ENCODE measurements at places on chromosomes 13 and 19.

GRCh38 chr13:96848286-96848685 lies 146.0 kb downstream of the OXGR1 start:
- DNase-seq, result no peak

- no peak for DNase-seq
Observed at GRCh38 chr13:68170961-68171360, 940.8 kb upstream of the PCDH9 start.

DNA sequence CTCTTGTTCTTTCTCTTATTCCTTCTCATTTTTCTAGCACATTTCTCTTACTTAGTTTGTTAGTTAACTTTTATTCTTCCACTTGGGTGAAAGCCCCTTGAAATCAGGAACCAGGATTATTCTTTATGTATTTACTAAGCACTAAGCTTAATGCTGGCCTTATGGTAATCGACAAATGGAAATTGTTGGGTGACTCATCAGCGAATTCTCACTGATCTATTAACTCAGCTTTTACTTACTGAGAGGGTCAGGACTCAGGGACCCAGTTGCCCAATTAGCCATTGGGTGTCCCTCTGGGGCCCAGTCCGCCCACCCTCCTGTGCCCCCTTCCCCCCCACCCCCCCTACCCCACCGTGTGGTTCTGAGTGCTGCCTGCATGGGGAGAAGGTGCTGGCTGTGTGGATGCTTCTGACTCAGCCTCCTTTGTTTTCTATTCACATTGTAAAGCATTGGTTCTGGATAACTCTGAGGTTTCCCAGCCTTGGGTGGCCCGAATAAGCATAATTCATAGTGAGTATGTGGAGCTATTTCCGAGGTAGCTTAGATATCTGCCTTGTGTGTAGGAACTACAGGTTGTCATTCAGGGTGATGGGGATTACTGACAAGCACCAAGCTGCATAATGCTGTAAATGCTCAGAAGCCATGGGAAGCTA lies 240.9 kb downstream of the FGF9 start:
- DNase-seq, result no peak

DNA sequence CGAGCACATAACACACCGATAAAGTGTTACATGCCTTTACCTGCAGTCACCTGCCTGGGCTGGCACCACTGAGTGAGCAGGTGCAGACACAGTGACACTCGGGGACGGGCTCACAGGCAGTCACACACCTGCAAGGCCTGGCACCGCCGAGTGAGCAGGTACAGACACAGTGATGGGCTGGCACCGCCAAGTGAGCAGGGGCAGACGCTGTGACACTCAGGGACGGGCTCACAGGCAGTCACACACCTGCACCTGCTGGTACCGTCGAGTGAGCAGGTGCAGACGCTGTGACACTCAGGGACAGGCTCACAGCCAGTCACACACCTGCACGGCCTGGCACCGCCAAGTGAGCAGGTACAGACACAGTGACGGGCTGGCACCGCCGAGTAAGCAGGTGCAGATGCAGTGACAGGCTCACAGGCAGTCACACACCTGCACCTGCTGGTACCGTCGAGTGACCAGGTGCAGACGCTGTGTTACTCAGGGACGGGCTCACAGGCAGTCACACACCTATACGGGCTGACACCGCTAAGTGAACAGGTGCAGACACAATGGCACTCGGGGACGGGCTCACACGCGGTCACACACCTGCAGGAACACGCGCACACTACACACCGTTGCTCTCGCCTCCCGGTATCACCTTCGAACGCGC lies 470 bp downstream of the ZNF835 start:
- DNase-seq, result no peak

DNA sequence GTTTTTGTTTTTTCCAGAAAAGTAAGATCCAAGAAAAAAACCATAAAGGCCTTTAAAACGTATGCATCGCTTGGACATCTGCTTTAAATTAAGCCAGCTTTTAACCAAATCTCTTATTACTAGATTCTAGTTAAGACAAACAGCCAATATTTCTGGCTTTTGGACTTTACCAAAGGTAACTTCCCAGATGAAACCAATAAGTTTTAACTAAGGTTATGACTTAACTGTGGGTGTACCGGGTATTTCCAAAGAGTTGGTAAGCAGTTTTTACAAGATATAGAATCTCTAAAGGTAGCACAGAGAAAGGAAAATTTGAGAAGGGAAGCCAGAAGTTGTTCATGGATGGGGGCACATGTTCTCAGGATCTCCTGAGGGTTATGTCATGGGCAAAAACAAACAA lies 34.0 kb downstream of the CEACAM1 start:
- no peak for DNase-seq

DNA sequence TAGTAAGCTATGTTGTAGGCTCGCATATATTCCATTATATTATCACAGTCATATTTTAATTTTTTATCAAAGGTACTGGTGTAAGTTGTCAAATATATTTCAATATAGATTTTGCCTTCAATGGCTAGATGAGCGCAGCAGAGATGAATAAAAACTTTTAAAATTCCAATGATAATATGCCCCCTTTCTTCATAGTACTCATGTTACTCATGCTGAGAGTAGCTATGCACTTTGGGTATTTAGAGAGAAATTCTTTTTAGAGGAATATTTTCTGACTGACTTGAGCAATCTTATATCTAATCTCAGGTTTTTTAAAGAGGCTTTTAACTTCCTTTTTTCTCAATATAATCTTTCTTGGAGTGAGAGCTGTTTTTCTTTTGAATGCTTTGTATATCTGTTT lies 11.4 kb downstream of the ZNF254 start:
- no peak for DNase-seq

- DNase-seq, result no peak
Observed at GRCh38 chr13:33057019-33057780, 41.0 kb downstream of the KL start.

DNA sequence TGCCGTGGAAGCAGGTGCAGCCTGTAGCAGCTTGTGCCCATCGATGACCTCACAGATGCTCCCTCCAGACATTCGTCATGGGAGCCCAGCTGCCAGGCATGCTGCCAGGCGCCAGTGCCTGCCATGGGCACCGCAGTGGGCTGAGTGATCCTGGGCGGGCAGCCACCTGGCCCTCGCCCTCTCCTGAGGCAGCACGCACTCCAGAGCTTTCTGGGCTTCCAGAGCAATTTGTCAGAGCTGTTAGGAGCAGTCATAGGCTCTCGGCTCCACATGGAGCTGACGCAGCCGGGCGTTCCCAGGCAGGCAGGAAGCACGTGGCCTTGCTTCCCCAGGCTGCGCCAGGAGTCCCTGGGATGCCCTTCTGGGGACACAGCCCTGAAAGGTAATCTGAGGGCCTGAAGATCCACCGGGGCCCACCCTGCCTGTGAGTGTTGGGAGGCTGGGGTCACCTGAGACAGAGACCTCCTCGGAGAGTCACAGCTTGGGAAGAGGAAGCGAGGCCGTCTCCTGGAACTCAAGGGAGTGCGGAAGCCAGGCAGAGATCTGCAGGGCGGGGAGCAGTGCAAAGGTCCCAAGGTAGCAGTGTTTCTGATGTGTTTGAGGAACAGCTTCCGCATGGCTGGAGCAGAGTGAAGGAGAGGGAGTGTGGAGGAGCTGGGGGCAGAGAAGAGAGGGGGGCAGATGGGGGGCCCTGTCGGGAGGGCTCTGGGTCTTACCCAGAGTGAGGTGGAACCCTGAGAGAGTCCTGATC lies 50.6 kb downstream of the DPF1 start:
- no peak for DNase-seq

GRCh38 chr19:13968999-13969398 lies 16.7 kb downstream of the DCAF15 start:
- DNase-seq, result no peak

- DNase-seq, result no peak
Observed at GRCh38 chr19:31312677-31313244, 36.5 kb downstream of the TSHZ3 start.

DNA sequence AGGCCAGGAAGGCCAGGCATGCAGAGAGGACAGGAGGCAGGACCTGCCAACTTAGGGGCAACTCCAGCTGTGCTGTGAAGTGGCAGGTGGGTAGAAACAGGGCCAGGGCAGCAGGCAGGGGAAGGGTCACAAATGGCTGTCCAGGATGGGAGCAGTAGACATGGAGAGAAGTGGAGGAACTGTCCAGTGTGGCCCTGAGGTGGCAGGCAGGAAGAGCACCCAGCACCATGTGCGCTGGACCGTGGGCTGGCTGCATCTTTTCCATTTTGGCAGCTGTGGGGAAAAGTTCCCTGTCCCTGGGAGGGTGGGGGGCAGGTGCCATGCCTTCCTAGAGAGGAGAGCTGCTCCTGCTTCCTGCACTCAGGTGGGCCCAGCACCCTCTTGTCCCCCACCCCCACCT lies 13.8 kb downstream of the DEDD2 start:
- DNase-seq, result no peak

- no peak for DNase-seq
Observed at GRCh38 chr13:26054896-26055295, 3.1 kb upstream of the SHISA2 start.

GRCh38 chr13:72565893-72566292 lies 161.5 kb downstream of the MZT1 start:
- DNase-seq, result no peak

DNA sequence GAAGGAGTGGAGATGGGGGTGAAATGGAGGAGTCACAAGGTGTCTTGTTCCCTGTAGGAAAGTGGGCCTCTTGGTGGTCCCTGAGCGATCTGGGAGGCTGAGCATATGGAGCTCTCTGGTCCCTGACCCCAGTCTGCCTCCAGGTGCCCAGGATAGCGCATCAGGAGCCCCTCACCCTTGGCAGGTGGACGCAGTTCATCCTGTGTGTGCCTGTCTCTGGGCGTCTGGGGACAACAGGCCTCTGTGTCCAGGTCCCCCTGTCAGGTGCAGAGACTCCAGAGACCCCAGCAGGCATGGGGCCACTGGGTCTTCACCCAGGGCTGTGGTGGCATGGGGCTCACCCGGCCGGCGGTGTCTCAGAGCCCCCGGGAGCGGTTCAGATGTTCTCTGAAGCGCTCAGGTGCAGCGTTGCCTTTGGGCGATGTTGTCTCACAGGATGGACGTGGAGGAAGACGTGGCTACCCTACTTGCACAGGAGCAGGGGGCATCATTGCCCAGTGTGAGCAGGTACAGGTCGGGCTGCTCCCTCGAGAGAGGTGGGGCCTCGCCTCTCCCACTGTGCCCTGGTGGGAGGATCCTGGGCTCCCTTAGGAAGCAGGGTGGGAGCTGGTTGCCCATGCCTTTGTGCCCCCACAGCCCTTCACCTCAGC lies 58.1 kb upstream of the TPM4 start:
- no peak for DNase-seq

DNA sequence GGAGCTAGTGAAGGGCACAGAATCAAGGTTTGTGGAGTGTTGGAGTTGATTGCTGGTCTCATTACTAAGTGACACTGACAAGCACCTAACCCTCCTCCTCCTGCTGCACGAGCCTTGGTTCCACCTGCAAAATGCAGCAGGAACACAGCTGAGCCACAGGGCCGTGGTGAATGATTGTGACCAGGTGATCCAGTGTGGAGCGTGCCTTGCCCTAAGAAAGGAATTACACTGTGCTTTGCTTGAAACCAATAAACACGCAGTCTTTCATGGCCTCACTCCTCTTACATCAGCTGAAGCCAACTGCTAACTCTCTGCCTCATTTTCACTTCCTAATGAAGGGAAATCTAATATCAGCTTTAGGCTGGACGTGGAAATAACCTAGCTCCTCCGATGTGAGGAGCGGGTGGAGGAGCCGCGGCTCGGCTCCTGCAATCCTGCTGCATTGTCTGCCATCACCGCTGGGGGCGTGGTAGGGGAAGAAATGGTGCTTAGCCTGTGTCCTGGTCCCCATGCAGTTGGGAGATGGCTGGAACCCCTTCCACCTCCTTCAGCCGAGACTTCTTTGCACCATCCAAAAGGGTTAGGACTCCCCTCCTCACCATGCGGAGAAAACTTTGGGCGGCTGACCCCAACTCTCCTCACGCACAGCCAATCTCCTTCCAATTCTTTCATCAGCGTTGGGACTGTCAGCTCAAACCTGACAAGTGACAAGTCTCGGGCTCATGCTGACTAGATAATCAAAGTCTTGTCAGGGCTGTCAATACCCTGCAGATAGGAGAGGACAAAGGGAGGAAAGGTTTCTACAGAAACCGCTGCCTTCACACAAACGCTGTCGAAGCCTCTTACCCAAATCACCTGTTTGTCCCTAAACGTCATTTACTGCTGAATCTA lies 427.9 kb downstream of the ZNF536 start:
- no peak for DNase-seq

GRCh38 chr13:77548095-77548494 lies 12.6 kb downstream of the SCEL start:
- no peak for DNase-seq

DNA sequence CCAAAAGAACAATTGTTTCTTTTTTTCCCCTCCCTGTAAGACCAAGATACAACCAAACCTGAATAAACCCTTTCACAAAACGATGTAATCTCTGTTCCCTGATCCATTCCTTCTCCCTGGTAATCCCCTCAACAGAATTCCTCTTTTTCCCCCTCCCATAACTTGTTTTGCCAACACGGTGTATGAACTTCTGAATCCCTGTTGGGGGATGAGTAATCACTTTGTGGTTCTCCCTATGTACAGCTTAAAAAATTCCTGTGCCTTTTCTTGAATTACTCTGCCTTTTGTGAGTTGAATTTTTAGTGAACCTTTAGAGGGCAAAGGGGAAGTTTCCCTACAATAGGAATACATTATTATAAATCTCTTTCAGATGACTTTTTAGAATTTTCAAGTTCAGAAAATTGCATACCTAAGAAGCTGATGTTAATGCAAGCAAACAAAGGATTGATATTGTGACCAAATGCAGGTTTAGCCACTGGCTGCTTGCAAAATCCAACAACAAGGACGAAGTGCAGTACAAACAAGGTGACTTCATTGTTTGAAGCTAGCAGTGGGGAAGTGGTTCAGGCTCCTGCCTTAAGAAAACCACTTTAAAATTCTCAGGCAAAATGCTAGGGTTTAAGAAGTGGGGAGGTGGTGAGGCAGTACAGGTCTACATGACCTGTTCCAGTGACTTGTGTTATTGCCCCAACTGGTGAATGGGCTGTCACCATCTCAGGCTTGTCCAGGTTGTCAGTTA lies 15.0 kb upstream of the EPSTI1 start:
- no peak for DNase-seq

- DNase-seq, result no peak
Observed at GRCh38 chr13:33037673-33038072, 21.4 kb downstream of the KL start.

DNA sequence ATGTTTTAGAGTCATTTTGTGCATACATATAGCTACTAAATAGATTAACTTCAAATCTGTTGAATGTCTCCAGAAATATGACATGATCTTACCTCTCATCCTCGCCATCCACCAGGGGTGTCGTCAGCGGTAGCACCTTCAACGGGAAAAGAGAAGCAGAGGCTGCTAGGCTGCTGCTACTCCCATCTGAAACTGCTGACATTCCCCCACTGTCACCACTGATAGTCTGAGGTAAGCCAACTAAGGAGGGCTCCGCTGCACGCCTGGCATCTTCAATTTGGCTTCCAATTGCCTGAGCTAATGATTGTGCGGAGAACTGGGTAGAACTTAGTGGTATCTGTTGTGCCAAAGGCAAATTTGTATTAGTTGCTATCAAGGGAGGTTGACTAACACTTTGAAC lies 3.1 kb downstream of the TSC22D1 start:
- DNase-seq, result no peak

GRCh38 chr13:114110091-114110829 lies 22.2 kb downstream of the RASA3 start:
- DNase-seq, result peak; percentile 47

Data from stimulated activated CD4-positive, alpha-beta T cell treated with anti-CD3 and anti-CD28 coated beads, Interleukin-2, amount 100 ng/mL, for 4 hours (primary cell).